ENCODE measurements at places on chromosomes 12 and 14.

GRCh38 chr12:41092115-41092514, 96.0 kb upstream of the PDZRN4 start:
- DNase-seq: no peak

DNA sequence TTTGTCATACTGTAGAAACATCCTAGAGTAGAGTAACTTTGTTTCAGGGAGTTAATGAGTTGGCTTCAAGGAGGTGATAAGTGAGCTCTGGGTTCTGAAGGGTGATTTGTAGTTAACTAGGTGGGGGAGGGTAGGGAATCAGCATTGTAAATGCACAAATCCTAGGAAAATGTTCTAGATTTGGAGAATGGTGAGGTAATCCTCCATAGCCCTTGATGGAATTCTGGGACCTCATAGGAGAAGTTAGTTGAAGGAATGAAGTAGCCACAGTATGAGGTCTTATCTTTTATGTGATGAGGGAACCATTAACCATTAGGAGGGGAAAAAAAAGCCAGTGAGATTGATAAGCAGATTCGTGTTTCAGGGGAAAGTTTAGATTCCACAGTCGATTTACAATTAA, 8.0 kb downstream of the CNOT2 start:
- no peak for DNase-seq

DNA sequence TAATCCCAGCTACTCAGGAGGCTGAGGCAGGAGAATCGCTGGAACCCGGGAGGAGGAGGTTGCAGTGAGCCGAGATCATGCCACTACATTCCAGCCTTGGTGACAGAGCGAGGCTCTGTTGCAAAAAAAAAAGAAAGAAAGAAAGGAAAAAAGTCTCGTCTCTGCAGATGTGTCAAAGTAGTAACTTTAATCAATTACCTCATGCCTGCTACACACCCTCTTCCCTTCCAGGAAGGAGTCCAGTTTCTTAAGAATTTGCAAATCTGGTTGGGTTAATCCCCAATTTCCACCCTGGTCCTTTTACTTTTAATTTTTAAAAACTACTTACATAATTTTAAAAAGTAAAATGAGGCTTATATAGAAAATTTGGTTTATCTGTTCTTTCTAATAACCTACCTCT, 234.5 kb upstream of the KITLG start:
- no peak for DNase-seq

- DNase-seq: no peak
These were observed 233.2 kb downstream of the NRXN3 start for GRCh38 chr14:78403278-78403815.

- DNase-seq: no peak
These were observed 3.0 kb upstream of the METTL17 start for GRCh38 chr14:20986811-20987210.

DNA sequence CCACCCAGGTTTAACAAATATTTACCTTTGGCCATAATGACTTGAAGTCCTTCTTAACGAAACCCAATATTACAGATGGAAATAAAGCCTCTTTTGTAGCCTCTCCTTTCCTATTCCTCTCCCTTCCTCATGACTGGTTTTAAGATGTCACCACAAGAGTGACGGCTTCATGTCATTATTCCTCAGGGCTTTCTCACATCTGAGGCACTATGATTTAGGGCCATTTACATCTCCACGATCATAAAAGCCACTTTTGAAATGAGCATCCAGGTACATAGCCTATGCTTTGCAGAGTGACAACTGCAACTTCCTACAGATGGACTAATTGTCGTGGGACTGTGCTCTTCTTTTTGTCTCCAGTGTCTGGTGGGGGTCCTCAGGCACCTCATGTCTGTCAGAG, 32.3 kb upstream of the DACT1 start:
- no peak for DNase-seq

- no peak for DNase-seq
These were observed 366.5 kb downstream of the ALG10 start for GRCh38 chr12:34388636-34389377.

GRCh38 chr12:80293759-80294158, 150.3 kb upstream of the PTPRQ start:
- no peak for DNase-seq

DNA sequence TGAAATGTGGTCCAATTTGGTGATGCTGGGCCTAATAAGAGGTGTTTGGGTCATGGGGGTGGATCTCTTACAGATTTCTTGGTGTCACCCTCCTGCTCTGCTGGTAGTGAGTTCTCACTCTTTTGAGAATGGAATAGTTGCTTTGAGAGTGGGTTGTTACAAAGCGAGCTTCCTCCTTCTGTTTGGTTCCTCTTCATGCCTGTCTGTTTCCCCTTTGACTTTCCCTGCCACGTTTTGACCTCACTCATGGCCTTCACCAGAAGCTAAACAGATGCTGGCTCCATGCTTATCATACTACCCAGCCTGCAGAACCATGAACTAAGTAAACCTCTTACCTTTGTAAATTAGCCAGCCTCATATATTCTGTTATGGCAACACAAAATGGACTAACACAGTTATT, 57.7 kb upstream of the LDHB start:
- DNase-seq: no peak

- no peak for DNase-seq
These were observed 15.5 kb downstream of the FZD10 start for GRCh38 chr12:130177635-130178242.

GRCh38 chr14:50961605-50962221, 17.4 kb upstream of the PYGL start:
- peak; percentile 73 for DNase-seq

DNA sequence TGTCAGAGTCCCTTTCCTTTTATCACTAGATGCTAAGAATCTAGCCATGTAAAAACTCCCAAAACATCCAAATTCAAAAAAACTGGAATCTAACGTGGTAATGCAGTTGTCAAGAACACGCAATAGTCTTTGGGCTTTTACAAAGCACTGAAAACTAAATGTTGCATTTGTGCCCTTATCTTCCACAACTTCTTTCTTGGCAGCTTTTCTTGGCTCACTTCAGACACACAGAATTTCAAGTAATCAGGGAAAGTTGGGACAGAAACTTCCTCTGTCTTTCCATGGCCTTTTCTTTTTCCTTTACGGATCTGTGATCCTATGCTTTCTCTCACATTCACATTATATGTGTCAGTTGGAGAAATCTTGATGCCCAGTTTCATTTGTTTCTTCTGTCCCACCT, 136.0 kb downstream of the CRADD start:
- no peak for DNase-seq

- DNase-seq: no peak
These were observed 40.0 kb downstream of the KIF21A start for GRCh38 chr12:39402922-39403321.

GRCh38 chr12:120994589-120995337, 16.4 kb downstream of the HNF1A start:
- no peak for DNase-seq

DNA sequence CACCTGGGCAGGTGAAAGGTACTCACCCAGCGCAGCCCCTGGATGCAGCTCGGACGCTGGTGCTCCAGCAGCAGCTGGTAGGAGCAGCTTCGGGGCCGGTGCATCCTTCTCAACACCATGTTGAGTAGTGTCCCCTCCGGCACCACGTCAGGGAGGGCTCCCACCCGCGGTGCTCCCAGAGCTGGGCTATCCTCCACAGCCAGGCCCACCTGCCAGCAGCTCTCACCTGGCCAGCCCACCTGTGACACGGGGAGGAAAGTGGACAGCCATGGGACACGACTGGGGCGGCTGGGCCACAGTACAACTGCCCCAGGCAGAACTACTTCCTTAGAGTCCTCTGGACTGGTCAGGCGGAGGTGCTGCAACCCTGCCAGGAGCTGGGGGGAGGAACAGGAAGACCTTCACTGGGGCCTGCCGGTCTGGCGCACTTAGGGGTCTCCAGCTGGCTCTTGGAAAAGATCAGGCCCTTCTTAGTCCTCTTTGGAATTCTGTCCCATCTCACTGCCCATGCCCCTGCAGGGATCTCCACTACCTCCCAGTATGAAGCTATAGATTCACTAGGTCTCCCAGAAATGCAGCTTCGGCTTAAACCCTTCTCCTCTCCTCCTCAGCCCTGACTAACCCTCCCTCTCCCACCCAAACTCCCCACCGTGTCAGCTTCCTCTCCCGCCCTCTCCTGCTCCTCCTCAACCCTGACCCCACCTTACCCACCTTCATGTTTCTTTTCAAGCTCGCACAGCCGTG, 668 bp downstream of the RAPGEF3 start:
- DNase-seq: no peak

DNA sequence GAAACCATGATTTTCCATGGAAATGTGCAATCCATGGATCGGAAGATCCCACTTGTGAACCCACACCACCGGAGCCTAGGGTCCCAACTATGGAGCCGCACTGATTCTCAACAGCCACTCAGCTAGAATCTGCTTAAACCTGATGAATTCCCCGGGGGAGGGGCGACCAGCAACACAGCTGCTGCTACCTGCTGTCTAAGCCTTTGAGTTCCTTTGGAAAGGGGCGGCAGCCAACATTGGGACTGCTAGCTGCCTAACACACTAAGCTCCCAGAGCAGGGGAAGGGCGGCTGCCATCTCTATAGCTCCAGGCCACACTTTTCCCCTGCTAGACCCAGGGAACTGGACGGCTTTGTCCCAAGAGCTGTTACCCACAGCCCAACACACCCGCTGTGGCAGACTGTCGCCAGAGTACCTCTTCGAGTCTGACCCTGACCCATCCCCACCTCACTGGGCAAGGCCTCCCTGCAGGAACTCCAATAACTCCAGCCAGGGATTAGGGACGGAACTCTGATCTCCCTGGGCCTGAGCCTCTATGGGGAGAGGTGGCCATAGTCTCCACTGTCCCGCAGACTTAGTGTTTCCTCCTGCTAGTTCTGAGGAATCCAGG, 205.8 kb upstream of the SLC16A7 start:
- DNase-seq: no peak

Measured in left renal pelvis (tissue), 4 donors.